DMS53 (cell line): ENCODE measurements at places on chromosomes 2 and 18.

DNA sequence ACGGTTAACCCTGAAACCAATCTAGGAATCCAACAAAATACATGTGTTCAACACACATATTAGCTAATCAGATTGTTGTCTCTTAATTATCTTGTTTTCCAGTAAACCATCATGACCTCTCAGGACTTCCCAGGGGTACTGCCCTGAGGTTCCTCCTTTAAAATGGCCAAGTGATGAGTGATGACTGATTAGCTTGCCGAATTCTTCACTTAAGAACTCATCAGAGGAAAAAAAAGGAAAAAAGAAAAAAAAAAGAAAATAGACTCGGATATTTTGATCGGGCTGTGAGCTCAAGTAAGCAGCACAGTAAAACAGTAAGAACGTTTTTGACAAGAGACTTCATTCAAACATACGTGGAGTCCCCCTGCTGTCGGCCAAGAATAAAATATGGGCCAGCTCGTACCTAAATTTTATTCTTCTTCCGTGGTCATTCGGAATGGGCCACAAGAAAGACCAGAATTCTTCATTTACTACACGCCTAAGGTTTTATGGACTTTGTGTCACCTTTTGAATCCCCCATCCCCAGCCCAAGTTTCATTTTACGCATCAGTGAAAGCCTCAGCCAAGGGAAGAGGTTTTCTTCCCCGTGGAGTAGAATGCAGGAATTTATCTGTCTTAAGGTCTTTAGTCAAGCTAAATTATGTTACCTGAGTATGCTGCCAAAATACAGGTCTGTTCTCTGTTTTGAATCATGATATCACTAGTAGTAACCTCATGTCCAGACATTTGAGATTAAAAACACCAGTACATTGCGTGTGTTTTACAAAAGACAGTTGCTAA lies 40.5 kb downstream of the COLEC12 start:
- no peak for DNase-seq

GRCh38 chr2:164737612-164738081 lies 104.0 kb downstream of the COBLL1 start:
- DNase-seq, result peak; percentile 96

GRCh38 chr2:155203178-155203577 lies 504.7 kb downstream of the KCNJ3 start:
- DNase-seq, result peak; percentile 59

DNA sequence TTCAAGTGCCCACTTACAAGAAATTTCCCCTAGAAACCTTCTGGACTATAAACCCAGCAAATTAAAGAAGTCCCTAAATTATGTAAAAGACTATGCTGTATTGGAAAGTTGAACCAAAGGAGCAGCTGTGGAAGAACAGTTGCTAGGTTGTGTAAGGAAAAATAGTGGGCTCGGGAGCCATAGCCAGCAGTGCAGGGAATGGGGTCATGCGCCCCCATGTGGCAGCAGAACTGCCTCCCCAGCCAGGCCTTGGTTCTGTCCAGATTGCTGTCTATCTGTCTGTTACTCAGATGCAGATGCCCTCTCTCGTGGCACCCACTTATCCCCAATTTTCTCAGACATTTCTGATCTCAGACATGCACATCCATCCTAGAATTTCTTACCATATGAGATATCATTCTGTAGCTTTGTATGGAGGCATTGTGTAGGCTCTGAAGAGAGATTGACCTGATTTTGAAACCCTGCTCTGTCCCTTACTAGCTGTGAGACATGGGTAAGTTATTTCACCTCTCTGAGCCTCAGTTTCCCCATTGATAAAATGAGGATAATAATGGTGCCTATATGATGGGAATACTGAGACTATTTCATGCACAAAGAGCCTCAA lies 258.3 kb downstream of the SS18 start:
- DNase-seq, result peak; percentile 77

- DNase-seq, result no peak
Measured at GRCh38 chr2:128073278-128073677, 17.7 kb upstream of the UGGT1 start.

DNA sequence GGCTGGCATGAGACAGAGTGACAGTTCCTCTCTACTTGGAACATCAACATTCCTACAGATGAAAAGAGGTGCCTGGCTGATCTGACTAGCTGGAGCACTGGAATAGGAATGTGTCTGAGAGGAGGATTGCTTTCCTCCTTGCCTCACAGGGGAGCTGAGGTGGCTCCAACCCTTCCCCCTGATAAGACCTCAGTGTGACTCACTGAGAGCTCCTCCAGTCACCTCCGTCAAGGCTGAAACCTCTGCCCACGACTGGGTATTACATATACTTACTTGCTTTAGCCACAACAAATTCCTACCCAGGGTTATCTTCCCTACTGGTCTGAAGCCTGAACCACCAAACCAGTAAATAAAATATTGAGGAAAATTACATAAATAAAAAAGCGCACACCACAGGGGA lies 342.7 kb upstream of the REG3G start:
- no peak for DNase-seq

GRCh38 chr2:14232217-14232616 lies 400.3 kb upstream of the LRATD1 start:
- no peak for DNase-seq

GRCh38 chr18:29174891-29175290 lies 998.0 kb upstream of the CDH2 start:
- no peak for DNase-seq

DNA sequence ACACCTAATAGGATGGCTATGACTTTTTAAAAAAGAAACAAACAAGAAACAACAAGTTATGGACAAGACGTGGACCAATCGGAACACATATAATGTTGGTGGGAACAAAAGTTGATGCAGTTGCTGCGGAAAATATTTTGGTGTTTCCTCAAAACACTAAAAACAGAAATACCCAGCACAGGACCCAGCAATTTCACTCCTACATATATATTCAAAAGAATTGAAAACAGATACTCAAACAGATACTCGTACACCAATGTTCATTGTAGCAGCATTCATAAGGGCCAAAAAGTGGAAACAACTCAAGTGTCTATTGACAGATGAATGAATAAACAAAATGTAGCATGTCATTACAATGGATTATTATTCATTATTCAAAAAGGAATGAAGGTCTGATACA lies 12.1 kb downstream of the CCDC141 start:
- no peak for DNase-seq

- DNase-seq, result peak; percentile 88
Measured at GRCh38 chr18:24071779-24072178, 57.2 kb downstream of the TTC39C start.

GRCh38 chr18:52465391-52465790 lies 125.4 kb downstream of the DCC start:
- no peak for DNase-seq

DNA sequence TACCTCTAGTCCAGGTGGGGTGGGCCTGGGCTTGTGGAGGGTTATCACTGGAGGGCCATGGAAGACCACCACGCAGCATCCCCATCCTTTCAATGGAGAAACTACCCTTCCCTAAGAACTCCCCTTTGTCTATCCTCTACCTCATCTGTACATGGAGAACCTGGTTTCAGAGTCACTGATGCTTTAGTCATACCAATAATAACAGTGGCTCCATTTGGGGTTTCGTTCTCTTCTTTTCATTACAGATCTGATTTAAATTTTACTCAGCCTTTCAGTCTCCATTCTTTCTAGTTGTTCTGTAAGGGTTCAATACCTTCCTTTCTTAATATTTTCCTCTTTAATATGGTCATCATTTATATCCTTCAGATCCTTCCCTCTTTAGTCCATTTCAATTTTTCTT lies 54.6 kb upstream of the ZFP36L2 start:
- DNase-seq, result no peak
